Right kidney (tissue), 9 donors: ENCODE measurements at places on chromosomes 2 and 18.

DNA sequence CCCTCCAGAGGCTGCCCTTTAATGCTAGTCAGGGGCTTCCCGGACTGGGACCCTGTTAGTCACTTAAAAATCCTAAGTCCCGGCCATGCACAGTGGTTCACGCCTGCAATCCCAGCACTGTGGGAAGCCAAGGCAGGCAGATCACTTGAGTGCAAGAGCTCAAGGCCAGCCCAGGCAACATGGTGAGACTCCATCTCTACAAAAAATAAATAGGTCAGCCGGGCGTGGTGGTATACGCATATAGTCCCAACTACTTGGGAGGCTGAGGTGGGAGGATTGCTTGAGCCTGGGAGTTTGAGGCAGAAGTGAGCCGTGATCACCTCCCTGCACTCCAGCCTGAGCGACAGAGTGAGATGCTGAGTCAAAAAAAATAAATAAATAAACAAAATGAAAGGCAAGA lies 17.2 kb upstream of the KCNG2 start:
- no peak for DNase-seq

GRCh38 chr2:182666674-182667314 lies 49.3 kb upstream of the DNAJC10 start:
- DNase-seq: no peak

GRCh38 chr2:209383212-209383611 lies 40.6 kb upstream of the MAP2 start:
- DNase-seq: no peak

DNA sequence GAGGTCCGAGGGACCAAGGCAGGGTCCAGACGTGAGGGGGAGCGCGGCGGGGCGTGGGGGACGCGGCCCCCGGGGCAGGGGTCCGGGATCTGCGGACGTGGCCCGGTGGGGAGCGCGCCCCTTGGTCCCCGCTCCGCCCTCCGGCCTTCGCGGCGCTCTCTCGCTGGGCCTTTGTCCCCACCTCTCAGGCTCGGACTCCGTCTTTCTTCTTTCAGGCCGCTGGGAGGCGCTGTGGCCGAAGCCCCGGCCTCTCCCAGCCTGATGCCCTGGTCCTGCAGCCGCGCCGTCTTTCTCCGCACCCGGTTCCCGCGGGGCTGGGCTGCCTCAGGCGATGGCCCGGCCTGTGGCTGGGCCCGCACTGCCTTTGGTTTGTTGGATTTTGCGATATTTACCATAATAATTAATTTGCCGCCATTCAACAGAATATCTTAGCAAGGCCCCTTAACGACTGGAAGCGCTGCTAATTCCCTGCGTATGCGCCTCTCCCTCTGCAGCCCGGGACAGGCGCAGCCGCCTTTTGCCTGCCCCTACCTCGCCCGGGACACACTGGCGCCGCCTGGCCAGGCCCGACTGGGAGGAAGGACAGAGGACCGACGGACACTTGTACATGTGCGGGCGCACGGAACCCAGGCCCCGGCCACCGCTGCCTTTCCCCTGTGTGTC lies 10.8 kb downstream of the SIX3 start:
- peak; percentile 75 for DNase-seq

- DNase-seq: no peak
Observed at GRCh38 chr18:62001396-62001795, 108.6 kb upstream of the RNF152 start.
